ENCODE measurements at places on chromosomes 6 and 20. TPM values are rescaled to one million over a fixed set of nuclear protein-coding genes. Genes with fewer than 3 reads are reported as not detected.

Gene SIRPD
- not detected for total RNA-seq

Gene FAM162B
- total RNA-seq, result not detected

Gene PAX1
- total RNA-seq, result not detected

GRCh38 chr6:136751522-136751956 is 40.7 kb downstream of the MAP3K5 start:
- DNase-seq, result peak; percentile 64

GRCh38 chr6:9647599-9647998 is 767.3 kb downstream of the TFAP2A start:
- no peak for DNase-seq

DNA sequence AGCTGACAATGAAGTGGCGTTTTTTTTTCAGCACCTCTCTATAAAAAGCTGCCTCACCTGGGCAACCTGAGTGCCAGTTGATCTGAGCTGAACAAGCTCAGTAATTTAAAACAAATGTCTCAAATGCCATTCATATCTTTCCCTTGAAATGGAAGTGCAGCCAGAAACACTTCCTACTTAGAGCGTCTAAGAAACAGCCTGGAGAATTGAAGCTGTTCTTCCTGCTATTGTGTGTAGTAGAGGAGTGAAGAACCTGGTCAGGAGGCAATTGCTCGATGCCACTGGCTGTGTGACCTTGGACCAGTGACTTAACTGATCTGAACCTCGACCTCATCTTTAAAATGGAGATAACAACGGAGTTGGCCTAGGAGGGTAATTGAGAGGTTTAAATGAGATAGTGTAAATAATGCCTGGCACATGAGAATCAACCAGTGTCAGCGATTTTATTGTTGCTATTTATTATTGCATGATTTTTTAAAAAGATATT is 95.4 kb upstream of the FOXQ1 start:
- DNase-seq, result no peak

DNA sequence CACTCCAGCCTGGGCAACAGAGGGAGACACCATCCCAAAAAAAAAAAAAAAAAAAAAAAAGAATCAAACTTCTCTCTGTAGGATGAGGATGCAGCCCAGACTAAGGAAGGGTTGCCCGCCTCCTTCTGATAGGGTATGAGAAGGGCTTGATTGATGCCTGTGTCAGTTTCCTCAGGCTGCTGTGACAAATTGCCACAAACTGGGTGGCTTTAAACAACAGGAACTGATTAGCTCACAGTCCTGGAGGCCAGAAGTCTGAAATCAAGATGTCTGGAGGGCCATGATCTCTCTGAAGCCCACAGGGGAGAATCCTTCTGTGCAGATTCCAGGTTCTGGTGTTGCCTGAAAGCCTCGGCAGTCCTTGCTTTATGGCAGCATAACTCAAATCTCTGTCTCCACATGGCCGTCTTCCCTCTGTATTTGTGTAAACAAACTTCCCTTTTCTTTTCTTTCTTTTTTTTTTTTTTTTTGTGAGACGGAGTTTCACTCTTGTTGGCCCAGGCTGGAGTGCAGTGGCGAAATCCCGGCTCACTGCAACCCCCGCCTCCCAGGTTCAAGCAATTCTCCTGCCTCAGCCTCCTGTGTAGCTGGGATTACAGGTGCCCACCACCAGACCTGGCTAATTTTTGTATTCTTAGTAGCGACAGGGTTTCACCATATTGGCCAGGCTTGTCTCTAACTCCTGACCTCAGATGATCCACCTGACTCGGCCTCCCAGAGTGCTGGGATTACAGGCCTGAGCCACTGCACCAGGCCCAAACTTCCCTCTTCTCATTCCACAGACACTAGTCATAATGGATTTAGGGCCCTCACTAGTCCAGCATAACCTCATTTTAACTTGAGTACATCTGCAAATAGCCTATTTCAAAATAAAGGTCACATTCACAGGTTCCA is 11.2 kb upstream of the CDK19 start:
- DNase-seq, result no peak

DNA sequence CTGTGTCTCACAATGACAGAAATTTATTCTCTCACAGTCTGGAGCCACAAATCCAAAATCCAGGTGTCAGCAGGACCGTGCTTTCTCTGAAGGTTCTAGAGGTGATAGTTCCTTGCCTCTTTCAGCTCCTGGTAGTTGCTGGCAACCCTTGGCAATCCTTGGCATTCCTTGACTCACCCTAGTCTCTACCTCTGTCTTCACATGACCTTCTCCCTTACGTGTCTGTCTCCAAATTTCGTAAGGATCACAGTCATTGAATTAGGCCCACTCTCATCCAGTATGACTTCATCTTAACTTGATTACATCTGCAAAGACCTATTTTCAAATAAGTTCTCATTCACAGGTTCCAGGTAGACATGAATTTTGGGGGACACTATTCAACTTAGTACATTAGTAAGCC is 143.1 kb downstream of the CEP57L1 start:
- no peak for DNase-seq
